NCI-H2081 (cell line): ENCODE measurements at places on chromosomes 3 and 15.

DNA sequence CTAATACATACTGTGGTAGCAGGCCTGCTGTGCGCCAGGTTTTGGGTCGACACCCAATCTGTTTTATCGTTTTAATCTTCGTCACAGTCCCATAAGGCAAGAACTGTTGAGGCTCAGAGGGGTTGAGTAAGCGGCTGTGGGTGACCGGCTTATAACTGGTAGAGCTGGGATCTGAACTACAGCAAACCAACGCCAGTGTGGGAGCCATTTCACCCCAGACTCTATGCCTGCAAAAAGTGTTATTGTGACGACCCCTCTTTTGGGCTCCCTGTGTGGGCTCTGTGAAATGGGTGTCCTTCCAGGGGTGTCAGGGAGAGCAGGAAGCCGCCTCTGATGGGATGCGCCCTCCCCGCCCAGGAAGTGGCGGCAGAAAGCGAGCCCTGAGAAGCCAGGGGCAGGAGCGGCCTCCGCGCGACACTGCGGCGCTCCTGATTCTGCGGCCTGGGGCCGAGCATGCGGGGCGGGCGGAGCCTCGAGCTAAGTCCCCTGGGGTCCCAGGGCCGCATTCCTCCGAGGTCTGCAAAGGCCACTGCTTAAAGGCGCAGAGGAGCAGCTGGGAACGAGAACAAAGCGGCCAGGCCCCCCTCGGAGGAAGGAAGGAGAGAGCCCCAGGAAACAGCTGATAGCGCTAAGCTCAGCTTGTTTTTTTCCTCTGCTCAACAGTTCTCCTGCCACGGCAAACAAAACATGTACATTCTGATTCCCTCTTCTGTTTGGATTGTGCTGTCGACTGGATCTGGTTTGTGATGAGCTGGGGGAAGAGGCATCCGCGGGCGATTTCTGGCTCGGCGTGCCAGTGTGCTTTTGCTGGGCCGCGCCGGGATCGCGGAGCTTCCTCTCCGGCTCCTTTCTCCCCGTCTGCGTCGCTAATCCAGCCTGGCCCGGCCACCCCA, 33.9 kb downstream of the GRK7 start:
- no peak for DNase-seq

GRCh38 chr3:134910026-134910425, 115.0 kb downstream of the EPHB1 start:
- no peak for DNase-seq

DNA sequence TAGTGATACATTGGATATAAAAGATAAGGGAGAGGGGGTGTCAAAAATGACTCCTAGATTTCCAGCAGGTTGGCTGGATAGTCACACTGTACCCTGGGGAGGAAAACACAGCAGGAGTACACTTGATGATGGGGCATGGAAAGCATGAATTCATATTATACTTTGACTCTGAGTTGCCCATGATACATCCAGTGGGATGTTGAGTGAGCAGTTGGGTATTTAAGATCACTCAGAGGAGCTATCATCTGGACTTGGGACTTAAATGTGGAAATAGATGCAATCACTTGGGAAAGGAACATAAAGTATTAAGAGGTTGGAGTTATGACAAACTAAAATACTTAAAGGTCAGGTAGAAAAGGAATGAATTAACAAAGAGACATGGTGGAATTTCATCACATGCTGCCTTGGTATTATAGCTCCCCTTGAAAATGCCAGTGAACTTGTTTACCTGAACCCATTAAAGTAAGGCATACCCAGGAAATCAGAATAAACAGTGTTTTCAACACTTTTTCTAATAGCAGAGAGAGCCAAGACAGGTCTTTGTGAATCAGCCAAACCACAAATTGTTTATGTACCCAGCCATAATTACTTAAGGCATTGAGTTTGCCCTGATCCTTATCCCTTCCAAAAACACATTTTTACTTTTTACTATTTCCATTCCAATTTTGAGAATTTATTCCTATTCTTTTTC, 49.9 kb upstream of the ABI3BP start:
- no peak for DNase-seq

DNA sequence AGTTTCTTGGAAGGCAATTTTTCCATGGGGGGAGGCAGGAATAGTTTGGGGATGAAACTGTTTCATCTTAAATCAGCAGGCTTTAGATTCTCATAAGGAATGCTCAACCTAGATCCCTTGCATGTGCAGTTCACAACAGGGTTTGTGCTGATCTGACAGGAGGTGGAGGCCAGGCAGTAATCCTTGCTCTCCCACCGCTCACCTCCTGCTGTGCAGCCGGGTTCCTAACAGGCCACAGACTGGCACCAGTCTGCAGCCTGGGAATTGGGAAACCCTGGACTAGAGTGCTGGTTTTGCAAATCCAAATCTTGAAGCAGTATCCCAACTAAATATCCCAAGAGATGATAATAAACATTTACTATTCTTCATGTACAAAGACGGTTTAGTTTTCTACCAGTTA, 256.3 kb upstream of the TMCO5A start:
- no peak for DNase-seq

GRCh38 chr3:184500344-184500923, 61.2 kb upstream of the EPHB3 start:
- DNase-seq: no peak

GRCh38 chr3:41224120-41224806, 25.0 kb downstream of the CTNNB1 start:
- DNase-seq: no peak

DNA sequence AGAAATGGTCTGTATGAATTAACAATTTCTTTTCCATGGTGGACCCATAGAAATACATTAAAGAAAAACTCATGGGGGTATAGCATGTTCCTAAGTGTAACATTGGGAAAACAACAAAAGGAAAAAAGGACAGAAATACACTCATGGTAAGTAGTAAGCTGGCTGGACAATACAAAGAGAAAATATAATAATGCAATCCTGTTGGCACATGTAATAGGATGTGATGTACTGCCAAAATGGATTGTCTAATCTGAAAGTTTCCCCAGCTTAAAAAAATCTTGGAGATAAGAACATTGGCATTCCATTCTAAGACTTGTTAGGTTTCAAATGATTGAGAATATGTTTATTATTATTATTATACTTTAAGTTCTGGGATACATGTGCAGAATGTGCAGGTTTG, 128.1 kb downstream of the MBNL1 start:
- no peak for DNase-seq
